ENCODE measurements at places on chromosomes 13 and 19.
A peak's percentile ranks its signal among the peaks of the same experiment; 100 is the strongest.

- DNase-seq, result no peak
These were observed 9.1 kb downstream of the CACTIN start for GRCh38 chr19:3617463-3617862.

DNA sequence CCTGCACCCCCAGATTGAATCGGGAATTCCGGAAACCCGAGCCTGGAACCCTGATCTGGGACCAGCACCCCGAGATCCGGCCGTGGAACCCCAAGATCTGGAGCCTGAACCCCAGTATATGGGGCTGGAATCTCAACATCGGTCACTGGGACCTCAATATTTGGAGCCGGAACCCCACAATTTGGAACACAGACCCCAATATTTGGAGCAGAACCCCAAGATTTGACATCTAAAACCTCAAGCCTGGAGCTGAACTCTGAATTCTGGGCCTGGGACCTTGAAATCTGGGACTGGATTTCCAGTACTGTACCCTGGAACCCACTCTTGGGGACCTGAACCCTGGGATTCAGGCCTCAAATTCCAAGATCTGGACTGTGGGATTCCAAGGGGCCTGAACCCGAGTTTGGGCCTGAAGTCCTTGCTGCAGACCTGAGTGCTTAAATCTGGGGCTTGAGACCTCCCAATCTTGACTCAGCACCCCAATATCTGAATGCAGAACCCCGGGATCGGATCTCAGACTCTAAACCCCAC lies 629 bp downstream of the LRFN3 start:
- DNase-seq, result no peak

- DNase-seq, result peak; percentile 7
These were observed 170.5 kb upstream of the HTR2A start for GRCh38 chr13:47067306-47067705.

GRCh38 chr19:18393836-18394235 lies 3.6 kb downstream of the LRRC25 start:
- DNase-seq, result no peak

DNA sequence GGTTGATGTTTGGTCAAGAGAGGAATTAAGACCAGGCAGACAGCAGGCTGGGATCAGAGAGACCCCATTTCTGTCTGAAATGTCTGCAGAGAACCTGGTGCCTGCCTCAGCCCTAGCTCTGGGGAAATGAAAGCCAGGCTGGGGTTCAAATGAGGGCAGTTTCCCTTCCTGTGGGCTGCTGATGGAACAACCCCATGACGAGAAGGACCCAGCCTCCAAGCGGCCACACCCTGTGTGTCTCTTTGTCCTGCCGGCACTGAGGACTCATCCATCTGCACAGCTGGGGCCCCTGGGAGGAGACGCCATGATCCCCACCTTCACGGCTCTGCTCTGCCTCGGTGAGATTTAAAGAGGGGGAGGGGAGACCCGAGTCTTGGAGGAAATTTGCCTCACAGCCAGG lies at the start of gene LILRB4:
TSS of gene LILRB4 (plus strand) at position 256 of the 400 bp plus-strand sequence. CDS start at position 305, 49 bp downstream.
- DNase-seq, result no peak

- peak; percentile 71 for DNase-seq
These were observed 7.5 kb upstream of the SACS start for GRCh38 chr13:23440821-23441618.

DNA sequence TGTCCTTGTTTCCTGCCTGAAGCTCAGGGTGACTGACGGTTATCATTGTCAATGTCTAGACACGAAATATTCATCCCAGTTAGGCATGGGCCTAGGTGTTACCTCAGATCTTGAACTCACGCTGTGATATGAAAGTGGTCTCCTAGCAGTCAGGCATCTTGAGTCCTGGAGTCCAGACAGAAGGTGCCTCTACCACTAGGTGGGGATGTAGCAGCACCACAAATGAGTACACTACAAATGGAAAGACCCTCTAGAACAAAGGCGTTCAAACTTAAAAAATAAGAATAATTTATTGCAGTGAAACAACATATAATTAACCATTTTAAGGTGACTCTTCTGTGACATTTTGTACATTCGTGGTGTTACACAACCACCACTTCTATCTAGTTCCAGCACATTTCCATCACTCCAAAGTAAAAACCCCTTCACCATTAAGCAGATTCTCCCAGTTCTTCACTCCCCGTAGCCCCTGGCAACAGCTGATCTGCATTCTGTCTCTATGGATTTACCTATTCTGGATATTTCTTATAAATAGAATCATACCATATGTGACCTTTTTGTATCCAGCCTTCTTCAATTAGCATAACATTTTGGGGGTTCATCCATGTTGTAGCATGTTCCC lies 11.9 kb upstream of the FRY start:
- peak; percentile 85 for DNase-seq

DNA sequence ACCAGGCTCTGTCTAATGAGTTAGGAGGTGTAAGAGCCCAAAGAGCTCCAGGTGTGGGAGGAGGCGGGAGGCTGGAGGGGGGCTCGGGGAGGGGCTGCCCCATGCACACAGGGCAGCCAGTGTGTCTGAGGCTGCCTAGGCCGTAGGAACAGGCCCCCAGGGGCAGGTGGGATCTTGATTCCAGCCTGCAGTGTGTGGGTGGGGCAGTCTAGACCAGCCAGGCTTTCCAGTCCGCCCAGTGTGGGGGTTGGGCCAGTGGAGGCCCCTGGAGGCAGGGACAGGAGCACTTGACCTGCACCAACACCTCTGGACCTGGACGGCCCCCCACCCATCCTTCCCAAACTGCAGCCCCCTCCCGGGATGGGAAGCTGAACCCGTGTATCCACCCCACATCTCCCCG lies 5.4 kb upstream of the CAMSAP3 start:
- DNase-seq, result peak; percentile 6

- DNase-seq, result no peak
These were observed 5.7 kb upstream of the MRPS31 start for GRCh38 chr13:40776681-40777165.

GRCh38 chr19:12833738-12834565 lies 427 bp downstream of the RTBDN start:
- no peak for DNase-seq

- DNase-seq, result peak; percentile 22
These were observed at the start of gene KLK11 for GRCh38 chr19:51026554-51026831. Gene KLK11 (minus strand): TSS chr19:51026616. CDS start chr19:51025631, 985 bp downstream.

DNA sequence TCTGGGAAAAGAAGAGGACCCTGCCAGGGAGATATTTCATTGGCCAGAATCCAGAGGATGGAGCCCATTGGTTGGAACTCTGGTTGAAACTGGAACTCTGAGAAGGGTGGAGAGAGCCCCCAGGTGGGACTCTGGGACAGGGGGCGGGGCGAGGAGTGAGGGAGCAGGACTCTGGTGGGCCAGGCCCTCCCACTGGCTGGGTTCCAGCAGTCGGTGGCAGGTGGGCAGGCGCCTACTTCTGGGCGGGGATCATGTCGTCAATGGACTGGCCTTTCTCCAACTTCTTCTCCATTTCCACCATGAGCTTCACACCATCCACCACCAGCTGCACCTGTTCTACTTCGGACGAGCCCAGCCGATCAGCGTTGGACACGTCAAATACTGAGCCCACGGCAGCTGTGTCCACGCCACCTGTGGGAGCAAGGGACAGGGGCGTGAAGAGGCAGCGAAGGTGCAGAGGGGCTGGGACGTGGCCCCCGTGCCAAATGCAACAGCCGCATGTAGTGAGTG lies 16.1 kb downstream of the CKM start:
- peak; percentile 91 for DNase-seq

GRCh38 chr13:43767341-43767931 lies 19.3 kb downstream of the ENOX1 start:
- DNase-seq, result peak; percentile 73

DNA sequence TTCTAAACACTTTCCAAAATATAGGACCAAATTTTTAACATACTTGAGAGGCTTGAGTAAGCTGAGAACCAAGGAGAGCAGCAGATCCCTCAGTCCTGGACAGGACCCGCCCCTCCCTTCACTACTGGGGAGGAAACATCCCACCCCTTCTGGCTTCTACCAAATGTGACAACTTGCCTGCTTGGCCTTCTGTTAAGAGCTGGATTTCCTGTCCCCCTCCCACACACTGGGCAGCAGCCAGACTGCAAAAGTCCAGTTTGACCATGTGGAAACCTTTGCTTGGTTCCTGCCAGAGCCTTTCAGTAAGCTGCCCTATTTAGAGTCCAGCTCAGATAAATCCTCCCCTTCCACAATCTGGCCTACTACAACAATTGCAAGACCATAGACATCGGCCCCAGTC lies 84.3 kb downstream of the FGF14 start:
- peak; percentile 33 for DNase-seq

DNA sequence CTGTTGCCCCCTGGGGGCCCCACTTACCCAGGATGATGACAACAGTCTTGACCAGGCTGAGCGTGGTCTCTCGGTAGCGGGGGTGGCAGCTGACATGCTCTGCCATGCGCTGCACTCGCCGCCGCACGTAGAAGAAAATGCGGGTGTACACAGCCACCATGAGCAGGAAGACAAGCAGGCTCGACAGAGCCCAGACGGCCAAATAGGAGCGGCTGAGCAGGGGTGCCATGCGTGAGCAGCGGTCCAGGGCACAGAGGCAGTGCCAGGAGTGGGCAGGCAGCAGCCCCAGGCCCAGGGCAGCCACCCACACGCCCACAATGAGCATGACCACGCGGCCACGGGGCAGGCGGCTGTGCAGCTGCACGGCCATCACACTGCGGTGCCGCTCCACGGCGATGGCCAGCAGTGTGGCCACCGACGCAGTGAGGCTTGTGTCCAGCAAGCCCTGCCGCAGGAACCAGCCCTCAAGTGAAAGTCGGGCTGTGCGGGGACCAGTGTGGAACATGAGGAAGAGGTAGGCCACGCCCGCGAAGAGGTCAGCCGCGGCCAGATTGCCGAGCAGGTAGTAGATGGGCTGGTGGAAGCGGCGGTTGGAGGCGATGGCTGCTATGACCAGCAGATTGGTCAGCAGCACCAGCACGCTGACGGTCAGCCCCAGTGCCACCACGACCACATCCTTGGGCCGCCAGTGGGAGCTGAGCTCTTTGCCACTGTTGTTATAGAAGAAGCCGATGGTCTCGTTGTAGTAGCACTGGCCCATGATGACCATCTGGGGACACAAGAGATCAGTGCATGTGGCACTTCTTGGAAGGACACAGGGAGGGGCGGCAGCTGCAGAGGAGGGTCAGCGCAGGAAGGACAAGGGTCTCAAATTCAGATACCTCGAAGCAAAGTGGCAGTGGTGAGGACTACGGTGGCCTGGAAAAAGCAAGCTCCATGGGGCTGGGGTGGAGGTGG lies 1.2 kb downstream of the LPAR2 start:
- no peak for DNase-seq

GRCh38 chr19:28213470-28214082 lies 999.4 kb downstream of the UQCRFS1 start:
- DNase-seq, result no peak

- DNase-seq, result peak; percentile 65
These were observed 376.5 kb downstream of the KLF12 start for GRCh38 chr13:73757481-73758233.

DNA sequence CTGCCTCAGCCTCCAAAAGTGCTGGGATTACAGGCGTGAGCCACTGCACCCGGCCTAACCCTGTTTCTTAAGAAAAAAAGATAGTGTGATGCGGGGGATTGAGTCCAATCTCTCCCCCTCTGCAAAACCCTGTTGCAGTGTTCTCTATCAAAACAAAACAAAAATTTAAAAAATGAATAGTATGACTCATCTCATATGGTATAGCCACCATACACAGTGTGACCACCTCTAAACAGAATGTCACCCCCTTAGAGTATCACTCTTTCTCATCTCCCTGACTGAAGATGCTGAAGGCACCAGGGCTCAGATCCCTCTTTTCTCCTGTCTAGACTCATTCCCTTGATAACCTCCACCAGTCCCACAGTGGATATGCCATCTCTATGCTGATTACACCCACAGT lies 6.8 kb upstream of the ERF start:
- no peak for DNase-seq

DNA sequence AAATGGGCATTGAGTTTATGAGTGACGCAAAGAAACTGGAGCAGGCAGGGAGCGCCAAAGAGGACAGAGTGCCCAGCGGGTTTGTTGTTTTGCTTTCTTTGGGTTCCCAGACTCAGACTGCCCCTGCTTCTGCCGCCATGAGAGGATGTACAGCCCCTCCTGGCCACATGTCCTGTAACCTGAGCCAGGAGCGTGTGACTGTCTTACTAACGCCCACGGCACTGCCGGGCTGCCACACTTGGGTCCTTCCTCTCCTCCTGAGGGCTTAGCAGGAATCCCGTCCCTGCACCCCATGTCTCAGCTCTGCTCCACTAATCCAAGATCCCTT lies 80.5 kb downstream of the GPR12 start:
- DNase-seq, result peak; percentile 66

GRCh38 chr13:75633285-75633684 lies 2.8 kb upstream of the LMO7 start:
- no peak for DNase-seq

DNA sequence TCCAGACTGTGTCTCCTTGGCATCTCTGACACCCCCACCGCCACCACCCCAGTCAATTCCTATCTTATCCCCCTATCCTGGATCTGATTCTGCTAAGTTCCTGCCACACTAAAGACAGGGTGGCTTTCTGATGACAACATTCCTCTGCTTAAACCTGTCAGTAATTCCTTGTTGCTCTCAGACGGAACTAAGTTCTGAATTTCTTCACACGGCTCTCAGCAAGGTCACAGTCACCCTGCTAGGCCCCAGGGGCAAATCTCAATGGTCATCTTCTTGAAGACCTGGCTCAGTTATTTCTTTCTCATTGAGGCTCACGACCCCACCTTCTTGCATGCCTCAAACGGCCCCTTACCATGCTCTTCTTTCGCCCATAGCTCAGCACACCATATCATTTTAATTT lies 7.6 kb downstream of the ALOX5AP start:
- no peak for DNase-seq

- DNase-seq, result peak; percentile 30
These were observed at the start of gene OXGR1 for GRCh38 chr13:96994017-96994857. Gene OXGR1 (minus strand): TSS chr13:96994476. CDS start chr13:96987759, 6,717 bp downstream.

DNA sequence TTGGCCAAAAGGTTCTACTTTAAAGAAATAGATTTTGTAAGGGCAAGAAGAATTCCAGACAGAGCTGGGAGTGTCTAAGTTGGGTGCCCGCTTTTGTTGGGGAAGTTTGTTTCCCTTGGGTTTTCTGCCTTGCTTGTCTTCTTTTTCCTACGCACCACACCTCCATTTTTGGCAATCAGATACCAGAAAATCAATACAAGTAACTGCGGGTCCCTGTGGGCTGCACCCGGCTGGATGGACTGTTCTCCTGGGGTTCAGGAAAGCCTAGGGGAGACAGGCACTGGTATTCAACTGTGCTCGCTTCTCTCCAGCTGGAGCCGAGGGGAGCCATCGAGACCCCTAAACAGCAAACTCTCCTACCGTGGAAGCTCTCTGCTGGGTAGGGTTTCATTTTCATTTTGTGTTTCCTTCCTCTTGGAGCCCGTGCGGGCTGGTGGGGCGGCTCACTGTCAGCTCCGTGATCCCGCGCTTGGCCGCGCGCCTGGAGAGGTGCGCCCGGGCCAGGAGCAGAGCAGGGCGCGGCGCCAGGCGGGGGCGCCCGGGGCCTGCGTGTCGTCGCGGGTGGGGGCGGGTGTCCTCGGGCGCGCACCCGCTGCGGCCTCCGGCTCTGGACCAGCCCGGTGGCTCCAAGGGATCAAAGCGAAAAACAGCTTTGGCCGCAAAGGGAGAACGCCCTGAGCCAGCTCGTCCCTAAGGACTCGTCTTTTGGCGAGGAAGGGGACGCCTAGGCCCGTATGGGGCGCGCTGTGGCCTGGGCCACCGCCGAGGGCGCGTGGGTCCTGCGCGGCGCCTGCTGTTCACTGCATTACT lies 347.2 kb downstream of the ZNF536 start:
- DNase-seq, result peak; percentile 86

GRCh38 chr13:68929075-68929745 lies 1178.4 kb upstream of the ATXN8OS start:
- peak; percentile 2 for DNase-seq

All from tongue (tissue), 3 donors.